Activated CD8-positive, alpha-beta memory T cell treated with anti-CD3 and anti-CD28 coated beads, Interleukin-2, amount 10 ng/mL, durations not matched to agents 7 days and 5 days (primary cell): ENCODE measurements at places on chromosomes 5 and 9. TPM values are rescaled to one million over a fixed set of nuclear protein-coding genes. Genes with fewer than 3 reads are reported as not detected.

DNA sequence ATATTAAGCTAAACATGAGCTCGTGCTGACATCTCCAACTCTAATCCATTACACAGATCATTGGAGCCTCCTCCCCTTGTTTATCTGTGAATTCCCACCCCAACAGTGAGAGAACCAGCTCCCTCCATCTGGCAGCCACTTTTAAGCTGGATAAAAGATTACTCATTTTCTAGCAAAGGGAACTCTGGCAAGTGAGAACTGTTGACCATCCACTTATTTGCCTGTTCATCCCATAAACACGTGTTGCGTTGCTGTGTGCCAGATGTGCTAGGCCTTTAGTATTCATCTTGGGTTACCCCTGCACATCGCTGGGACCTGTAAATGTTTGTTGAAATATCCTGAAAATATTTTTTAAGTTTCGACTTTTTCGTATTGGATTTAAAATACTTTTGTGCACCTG is 2.4 kb upstream of the TOR1A start:
- no peak for DNase-seq

GRCh38 chr5:161372682-161373344 is 173.7 kb downstream of the GABRB2 start:
- DNase-seq, result no peak

GRCh38 chr5:116374434-116374852 is 200.2 kb downstream of the SEMA6A start:
- DNase-seq, result no peak

GRCh38 chr9:130478736-130479575 is 34.2 kb downstream of the ASS1 start:
- no peak for DNase-seq

- DNase-seq, result no peak
These were observed 20.1 kb downstream of the NDUFS4 start for GRCh38 chr5:53580547-53580946.

GRCh38 chr9:69382135-69382534 is 57.1 kb downstream of the ENTREP1 start:
- no peak for DNase-seq

- DNase-seq, result no peak
These were observed 39.3 kb upstream of the DAB2 start for GRCh38 chr5:39464088-39464487.

DNA sequence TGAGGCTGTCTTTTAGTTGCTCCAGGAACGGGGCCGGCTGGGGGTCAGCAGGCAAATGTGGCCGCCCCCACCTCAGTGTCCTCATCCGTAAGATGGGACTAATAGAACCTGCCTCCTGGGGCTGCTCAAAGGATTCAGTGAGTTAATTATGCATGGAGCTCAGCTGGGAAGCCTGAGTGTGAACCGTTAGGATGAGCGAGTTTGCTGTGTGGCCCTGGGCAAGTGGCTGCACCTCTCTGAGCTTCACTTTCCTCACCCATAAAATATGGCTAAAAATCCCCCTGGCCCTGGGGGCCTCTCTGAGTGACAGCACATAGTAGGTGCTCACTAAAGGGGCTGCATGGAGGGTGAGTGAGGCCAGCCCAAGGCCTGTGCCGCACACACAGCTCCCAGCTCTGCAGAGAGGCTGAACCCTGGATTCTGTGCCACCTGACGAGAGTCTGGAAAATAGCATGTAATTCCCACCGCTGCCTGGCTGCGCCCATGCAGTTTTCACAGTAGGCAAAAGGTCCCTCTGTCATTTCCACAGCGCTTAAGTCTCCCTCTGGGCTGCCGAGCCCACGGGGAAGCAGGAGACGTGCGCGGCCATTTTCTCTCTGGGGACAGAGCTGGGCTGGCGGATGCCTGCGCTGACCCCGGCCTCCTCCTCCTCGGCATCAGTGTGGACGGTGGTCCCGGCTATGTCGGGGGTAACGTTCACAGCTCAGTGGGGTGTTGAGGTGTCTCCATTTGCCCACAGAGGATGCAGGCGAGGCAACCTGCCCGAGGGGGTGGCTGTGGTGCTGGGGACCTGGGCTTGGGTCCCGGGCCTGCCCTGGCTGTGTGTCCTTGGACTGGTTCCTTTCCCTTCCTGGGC is 18.2 kb downstream of the ASS1 start:
- DNase-seq, result no peak

DNA sequence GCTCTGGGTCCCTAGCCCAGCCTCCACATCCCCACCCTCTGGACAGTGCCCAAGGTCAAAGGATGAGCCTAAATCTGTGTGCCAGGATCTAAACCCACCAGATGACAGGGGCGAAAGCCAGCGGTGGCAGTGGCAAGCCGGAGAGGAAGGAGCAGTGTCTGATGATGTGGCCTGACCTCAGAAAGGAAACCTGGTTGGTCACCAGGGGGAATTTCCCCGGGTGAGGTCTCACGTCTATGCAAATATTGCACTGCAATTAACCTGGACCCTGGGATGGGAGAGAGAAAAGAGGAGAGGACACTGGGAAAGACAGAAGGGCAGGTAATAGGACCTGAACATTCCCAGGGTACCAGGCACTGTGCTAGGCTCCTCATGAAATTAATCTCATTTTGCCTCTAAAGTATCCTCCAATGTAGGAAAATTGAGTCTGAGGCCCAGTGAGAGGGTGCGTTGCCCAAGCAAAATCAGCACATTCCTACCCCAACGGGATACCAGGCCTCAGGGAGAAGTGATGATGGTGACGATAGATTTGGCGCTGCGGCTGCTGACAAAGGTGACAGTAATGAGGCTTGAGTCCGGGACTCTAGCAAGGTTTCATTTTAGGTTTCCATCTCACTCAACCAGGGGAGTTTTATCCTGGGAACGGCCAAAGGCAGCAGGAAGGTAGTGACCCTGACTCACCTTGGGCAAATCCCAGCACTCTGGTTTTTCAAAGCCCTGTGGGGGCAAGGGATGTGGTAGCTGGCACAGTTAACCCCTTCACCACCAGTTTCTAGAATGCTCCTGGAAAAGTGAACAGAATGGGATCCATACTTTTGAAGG is 13.4 kb upstream of the TNIP1 start:
- DNase-seq, result peak; percentile 87

- no peak for DNase-seq
These were observed 399.0 kb downstream of the LRRC70 start for GRCh38 chr5:62977661-62978060.

- DNase-seq, result no peak
These were observed 5.4 kb downstream of the GDA start for GRCh38 chr9:72154468-72155285.

DNA sequence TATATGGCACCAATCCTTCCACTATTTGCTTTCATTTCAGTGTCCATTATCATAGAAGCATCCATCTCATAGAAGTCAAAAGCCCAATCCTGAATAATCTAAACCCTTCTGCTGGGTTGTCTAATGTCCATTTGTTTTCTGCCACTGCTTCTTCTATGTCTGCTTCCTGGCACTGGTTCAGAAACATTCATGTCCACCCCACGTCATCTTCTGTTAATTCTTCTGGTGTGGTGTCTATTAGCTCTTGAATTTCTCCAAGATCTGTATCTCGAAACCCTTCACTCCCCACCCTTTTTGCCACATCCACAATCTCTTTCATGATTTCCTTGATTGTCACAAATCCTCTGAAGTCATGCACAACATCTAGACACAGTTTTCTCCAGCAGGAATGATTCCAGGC is 23.2 kb upstream of the GOLGA1 start:
- no peak for DNase-seq

GRCh38 chr5:30572279-30572678 is 621.2 kb upstream of the CDH6 start:
- no peak for DNase-seq

GRCh38 chr9:1972672-1973071 is 42.5 kb upstream of the SMARCA2 start:
- DNase-seq, result no peak

- no peak for DNase-seq
These were observed 62.7 kb downstream of the SSBP2 start for GRCh38 chr5:81688215-81688614.

DNA sequence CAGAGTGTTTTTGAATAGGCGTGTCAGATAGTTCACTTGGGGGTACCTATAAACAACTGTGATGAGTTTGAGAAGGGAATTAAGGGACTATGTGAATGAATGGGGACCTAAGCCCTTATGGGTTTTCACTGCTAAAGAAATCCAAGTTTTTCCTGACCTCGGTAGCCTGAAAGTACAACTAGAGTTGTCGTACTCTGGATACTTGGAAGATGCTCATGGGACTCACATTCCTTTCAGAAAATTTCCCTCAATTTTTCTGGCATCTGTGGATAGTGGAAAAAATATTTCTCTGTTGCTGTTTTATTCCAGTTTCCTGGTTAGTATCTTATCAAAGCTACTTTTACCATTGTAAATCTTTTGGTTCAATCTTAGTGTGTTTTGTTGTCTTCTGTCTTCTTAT is 1112.3 kb upstream of the SEMA6A start:
- DNase-seq, result no peak

DNA sequence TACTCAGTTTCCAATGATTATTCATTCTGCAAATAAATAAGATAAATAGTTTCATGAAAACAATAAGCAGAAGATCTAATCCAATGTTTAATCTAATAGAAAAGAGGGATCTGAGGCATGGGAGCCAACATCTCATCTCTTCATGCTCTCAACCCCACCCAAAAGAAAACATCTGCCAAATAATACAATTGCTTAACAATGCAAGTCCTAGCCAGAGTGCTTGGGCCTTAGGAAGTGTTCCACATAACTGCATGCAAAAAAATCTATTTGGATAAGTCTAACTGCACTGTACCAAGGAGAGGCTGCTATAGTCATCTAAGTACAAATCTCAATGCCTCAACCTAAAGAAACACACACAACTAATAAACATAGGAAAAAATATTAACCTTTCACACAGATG is 606.0 kb downstream of the CDH9 start:
- no peak for DNase-seq

DNA sequence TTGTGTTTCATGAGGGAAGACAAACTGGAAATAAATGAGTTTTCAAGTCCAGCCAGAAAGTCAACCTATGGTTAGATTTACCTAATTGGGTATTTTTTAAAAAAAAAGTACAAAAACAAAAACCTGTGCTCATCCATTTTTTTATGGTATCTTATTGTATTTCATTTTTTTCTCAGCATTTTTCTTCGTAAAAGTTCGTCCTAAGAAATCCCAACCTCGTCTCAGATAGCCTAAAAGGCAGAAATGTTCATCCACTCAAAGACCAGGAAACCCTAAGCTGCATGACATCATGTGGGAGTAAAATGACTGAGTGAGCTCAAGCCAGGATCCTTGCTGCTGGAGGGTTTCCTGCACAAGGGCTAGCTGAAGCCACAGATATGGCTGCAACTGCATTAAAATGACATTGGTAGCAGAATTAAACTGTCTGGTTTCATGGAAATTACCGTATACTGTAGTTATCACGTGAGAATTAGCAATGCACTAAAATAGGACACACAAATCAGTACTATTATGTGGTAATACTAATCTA is 70.4 kb downstream of the NFIB start:
- no peak for DNase-seq

- DNase-seq, result no peak
These were observed 259.8 kb upstream of the ADAMTS16 start for GRCh38 chr5:4880304-4880741.

DNA sequence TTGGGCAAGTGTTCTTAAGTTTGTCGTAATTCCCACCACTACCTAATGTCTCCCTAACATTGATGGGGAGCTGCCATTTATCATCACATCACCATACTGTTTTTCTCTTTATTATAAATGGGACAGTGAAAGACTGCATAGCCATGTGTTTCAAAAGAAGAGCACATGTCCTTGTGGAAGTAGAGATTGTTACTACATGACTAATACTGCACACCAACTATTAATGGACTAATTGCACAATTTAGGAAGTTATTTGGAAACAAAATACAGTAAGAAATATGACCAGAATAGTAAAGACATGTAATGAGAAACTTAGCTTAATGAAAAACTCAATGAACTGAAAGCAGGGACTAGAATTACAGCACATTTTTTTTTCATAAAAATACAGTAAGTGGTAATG is 12.0 kb upstream of the ELOVL7 start:
- no peak for DNase-seq

- no peak for DNase-seq
These were observed 32.4 kb upstream of the C5orf24 start for GRCh38 chr5:134813407-134813806.

DNA sequence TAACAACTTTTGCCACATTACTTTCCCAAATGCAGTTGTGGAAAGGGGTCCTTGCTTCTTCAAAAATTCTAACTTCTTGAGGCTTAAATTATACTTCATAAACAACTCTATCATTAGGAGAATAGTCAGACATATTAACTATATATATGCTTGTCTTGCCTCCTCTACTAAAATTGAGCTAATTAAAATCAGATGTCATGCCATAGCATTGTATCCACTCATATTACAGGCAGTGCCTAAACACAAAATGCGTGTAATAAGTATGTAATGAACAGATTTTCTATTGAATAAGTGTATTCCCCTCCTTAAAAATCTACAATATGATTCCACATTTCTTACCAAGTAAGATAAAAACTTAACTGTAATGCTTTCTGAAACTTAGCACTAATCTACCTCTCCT is 204.5 kb downstream of the PLK2 start:
- DNase-seq, result no peak

DNA sequence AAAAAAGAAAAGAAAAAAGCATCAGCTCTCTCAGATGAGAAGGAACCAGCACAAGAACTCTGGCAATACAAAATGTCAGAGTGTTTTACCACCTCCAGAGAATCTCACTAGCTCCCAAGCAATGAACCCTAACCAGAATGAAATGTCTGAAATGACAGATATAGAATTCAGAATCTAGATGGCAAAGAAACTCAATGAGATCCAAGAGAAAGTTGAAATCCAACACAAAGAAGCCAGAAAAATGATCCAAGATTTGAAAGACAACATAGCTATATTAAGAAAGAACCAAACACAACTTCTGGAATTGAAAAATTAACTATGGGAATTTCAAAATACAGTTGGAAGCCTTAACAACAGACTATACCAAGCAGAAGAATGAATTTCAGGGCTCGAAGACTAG is 396.3 kb downstream of the PDE4D start:
- no peak for DNase-seq

GRCh38 chr9:131676431-131676972 is 63.4 kb downstream of the RAPGEF1 start:
- DNase-seq, result peak; percentile 76

ZDHHC12 gene
- 90.0 TPM for total RNA-seq

PAEP gene
- total RNA-seq, result not detected

MYOZ3 gene
- not detected for total RNA-seq

PCA3 gene
- not detected for total RNA-seq

C9 gene
- not detected for total RNA-seq

OMD gene
- not detected for total RNA-seq

CARTPT gene
- not detected for total RNA-seq

CTSV gene
- 0.28 TPM for total RNA-seq

EIF4E1B gene
- total RNA-seq, result not detected

TAF7 gene
- 64.6 TPM for total RNA-seq
